ENCODE measurements at places on chromosomes 11 and 22.

GRCh38 chr11:92225568-92226330 lies 1.1 kb downstream of the FAT3 start:
- DNase-seq, result no peak

DNA sequence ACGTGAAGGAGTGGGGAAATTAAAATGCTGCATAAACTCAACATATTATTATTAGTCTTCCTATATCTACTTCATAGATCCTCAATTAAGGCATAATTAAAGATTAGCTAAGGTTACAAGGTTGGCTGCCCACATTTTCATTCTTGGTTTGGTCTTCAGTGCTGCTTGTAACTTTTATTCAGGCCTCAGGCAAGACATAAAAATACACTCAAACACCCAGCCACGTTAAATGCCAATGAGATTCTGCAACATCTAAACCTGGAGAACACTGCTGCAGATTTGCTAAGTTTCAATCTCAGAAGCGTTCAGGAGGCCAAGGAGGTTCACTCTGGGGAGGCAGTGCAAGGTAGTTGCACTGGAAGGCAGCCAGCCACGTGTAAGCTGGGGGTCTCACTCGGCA lies 358.7 kb upstream of the NARS2 start:
- DNase-seq, result no peak

DNA sequence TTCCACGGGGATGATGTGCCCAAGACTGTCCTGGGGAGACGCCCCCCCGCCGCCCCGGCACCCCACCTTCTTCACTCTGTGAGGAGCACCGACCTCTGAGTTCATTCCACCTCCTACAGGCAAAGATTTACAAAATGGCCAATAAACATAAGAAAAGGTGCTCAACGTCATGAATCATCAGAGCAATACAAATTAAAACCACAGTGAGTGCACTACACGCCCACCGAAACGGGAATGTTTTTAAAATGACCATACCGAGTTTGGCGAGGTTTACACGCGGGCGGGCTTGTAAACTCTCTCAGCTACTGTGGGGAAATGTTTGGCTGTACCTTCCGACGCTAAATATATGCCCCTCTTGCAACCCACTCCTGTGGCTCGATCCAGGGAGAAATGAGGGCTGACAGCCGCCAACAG lies 7.9 kb downstream of the NPTXR start:
- DNase-seq, result no peak

DNA sequence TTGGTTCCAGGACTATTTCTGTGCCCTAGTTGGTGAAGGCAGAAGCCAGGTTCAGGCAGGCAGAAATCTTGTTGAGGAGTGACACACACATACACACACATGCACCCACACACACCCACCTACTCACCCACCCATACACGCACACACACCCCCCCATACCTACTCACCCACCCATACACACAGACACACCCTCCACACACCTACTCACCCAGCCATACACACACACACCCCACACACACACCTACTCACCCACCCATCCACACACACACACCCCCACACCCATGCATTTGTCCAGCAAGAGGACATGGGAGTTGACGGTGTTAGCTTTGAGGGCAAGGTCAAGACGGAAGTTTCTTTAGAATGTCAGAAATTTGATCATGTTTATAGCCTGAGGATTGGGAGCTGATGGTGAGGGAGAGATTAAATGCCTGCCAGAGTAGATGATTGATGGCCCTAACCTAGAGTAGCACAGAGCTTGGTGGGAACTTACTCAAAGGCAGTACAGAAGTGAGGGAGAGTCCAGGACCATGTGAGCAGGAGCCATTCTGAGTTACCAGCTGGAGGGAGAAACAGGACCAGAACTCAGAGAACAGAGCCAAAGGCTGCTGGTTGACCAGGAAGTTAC lies 68.9 kb downstream of the CYB5R2 start:
- no peak for DNase-seq

DNA sequence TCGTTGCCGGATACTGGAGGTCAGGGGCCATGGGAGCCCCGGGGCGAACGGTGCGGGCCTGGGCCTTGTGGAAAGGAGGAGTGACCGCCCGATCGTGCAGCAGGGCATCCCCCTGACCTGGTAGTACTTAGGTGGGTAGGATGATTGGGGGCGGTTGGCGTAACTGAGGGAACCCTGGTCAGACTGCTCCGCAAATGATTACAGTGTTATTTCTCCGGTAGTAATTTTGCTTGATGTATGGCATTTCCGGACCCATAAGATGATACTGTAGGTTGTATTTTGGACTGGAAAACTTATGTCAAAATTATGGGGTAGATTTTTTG lies 762 bp downstream of the MTMR3 start:
- DNase-seq, result no peak

DNA sequence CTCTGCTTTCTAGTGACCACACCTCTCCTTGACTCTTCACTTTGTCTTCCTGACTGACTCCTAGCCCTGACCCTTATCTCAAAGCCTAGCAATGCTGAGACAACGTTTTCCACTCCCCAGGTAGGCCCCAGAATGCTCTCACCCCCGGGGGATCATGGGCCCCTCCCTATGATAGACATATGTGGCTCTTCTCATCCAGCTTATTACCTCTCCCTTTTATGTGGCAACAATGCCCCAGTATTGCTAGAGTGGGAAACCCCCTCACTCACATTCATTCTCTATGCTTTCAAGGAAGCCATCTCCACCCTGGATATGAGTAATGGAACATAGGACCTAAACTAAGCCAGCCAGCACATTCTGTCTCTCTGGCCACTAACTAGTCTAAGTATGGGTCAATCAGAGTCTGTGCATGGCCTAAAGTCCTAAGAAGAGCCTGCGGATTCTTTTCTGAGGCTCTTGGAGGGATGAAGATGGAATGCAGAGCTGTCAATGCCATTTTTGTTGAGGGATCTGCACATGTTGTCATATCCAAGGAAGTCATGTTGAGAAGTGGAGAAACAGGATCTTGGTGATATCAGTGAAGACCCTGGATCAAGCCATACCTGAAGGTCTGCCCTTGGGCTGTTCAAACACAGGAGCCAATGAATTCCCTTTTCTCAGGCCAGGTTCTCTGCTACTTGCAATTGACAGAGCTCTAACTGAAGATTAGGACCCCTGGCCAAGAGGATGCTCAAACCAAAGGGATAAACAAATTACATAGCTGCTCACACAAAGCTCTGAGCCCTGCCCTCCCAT lies 79.8 kb upstream of the GRK3 start:
- no peak for DNase-seq

GRCh38 chr11:17498058-17498457 lies 21.4 kb upstream of the ABCC8 start:
- DNase-seq, result no peak

DNA sequence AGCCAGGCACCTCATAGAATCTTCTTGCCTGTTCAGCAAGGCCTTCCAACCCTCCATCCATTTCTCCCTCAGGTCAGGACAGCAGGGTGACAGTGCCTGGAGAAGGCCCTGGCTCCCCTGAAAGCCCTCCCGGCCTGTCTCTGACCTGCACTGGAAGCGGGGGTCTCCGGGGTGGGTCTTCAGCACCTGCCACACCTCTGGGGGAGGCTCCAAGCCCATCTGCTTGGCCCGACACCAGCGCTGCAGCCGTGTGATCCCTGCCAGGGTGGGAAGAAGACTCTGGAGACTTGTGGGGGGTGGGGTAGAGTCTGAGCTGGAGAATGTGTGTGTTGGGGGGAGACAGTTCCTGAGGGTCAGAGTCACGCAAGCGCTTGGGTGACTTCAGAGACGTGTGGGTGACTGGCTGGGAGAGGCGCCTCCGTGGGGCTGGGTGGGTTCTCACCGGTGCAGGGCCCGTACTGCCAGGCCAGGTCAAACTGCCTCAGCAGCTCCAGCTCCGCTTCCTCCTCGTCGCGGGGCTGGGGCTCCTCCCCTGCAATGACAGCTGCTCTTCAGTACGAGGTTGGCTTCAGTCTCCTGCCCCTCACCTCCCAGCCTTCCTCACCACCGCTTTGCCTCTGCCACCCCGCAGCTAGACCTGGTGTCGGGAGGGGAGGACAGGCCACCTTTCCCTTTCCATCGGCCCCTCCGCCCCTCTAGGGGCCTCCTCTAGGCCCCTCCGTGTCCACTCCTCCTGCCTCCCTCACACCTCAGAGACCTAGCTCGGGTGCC lies 615 bp downstream of the POLD4 start:
- peak; percentile 65 for DNase-seq

DNA sequence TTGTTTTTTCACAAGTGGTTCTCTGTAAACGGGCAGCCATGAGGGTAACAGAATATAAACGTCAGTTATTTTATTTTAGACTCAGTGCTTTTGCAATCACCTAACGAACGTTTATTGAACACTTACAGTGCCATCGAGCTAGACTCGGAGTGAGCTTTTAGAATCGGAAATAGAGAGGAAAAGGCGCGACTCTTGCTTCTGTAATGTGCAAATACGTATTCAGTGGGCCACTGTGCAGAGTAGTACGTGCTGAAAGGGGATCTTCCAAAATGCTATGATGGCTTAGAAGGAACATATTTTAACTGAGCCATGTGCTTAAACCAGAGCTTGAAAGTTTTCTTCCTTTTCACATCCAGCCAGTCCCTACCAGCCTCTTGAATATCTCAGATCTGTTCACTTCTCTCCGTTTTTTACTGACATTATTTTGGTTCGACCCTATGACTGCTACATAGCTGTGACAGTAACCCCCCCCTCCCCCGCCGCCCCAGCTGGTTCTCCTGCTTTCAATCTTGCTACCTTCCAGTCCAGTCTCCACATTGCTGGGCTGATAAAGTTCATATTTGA lies 468 bp downstream of the DDIAS start:
- no peak for DNase-seq

GRCh38 chr11:10506008-10506370 lies 35.0 kb downstream of the RNF141 start:
- no peak for DNase-seq

- DNase-seq, result no peak
Observed at GRCh38 chr11:76752321-76753143, 30.6 kb upstream of the TSKU start.

DNA sequence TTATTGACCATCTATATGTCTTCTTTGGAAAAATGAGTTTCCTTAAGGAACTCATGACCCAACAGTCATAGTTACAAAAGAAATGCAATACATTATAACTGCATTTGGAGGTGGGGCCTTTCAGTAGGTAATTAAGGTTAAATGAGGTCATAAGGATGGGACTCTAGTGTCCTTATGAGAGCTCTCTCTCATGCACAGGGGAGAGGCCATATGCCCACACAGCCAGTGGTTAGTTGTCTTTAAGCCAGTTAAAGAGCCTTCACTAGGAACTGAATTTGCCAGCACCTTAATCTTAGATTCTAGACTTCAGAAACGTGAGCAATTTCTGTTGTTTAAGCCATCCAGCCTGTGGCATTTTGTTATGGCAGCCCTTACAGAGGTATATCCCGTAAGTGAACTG lies 27.3 kb downstream of the INTS4 start:
- no peak for DNase-seq

- DNase-seq, result no peak
Observed at GRCh38 chr11:77186302-77186701, 58.3 kb downstream of the MYO7A start.

GRCh38 chr22:46480396-46480795 lies 57.0 kb downstream of the CELSR1 start:
- DNase-seq, result no peak

- no peak for DNase-seq
Observed at GRCh38 chr11:69598147-69598546, 42.8 kb upstream of the CCND1 start.

GRCh38 chr11:74905326-74905725 lies 43.6 kb downstream of the XRRA1 start:
- DNase-seq, result no peak

GRCh38 chr11:48111891-48112290 lies 104.7 kb upstream of the OR4B1 start:
- DNase-seq, result no peak

GRCh38 chr22:26429458-26430286 lies 612 bp downstream of the ASPHD2 start:
- no peak for DNase-seq

DNA sequence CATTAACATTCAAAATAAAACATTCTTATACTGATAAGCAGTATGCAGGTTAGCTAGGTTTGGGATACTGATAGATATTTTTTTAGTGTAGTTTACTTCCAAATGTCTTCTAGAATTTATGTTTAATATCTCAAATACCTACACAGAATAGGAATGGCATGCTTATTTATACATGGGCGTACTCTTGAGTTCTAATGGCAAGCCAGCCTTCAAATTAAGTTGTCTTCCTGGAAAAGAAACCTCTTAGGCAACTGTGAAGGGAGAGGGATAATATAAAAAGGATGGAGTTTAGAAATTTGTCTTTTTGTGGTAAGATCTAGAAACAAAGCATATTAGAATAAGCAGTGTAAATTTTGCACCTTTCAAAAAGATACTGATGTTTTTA lies 65.4 kb downstream of the MTMR3 start:
- DNase-seq, result no peak

- DNase-seq, result no peak
Observed at GRCh38 chr11:122322329-122322728, 206.3 kb upstream of the BLID start.

DNA sequence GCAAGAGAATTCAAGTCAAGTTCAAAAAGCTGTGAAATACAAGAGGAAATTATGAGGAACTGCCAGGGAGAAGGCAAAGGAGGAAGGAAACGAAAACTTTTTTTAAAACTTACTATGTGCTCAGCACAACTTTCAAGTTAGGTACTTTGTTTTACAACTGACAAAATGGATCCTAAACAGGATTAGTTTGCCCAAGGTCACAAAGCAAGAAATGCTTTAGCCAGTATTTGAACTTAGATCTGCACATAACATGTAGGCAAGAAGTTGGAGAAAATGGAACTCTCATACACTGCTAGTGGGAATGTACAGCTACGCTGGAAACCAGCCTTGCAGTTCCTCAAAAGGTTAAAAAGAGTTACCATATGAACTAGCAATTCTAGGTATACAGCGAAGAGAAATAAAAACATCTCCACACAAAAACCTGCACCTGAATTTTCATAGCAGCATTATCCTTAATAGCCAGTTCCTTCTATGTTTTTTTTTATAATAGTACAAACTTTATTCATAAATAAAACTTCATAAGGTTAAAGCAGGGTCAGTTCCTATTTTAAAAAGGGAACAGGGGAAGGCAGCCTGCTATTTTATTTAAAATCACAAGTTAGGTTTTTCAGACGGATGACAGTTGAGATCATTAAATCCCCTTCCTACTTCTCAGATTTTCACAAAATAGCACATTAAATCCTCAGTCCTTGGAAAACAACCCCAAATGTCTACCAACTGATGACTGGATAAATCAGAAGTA lies 19.2 kb downstream of the DDX6 start:
- no peak for DNase-seq

GRCh38 chr22:46054091-46055073 lies 77.4 kb upstream of the WNT7B start:
- no peak for DNase-seq

GRCh38 chr22:48118654-48119053 lies 1356.2 kb downstream of the TBC1D22A start:
- no peak for DNase-seq

Data from activated naive CD4-positive, alpha-beta T cell (primary cell).